Stimulated activated CD4-positive, alpha-beta T cell treated with anti-CD3 and anti-CD28 coated beads, Interleukin-15, amount 100 ng/mL, for 1 hour (primary cell): ENCODE measurements at places on chromosomes 12 and 14.

- no peak for DNase-seq
These were observed 22.9 kb upstream of the CTDSP2 start for GRCh38 chr12:57869298-57869926.

GRCh38 chr12:29614694-29615325 lies 117.3 kb upstream of the OVCH1 start:
- no peak for DNase-seq

- no peak for DNase-seq
These were observed 996 bp downstream of the REC8 start for GRCh38 chr14:24172871-24173281.

GRCh38 chr12:21849878-21850277 lies 75.4 kb upstream of the KCNJ8 start:
- DNase-seq: no peak

GRCh38 chr12:63792338-63792737 lies 12.6 kb downstream of the RXYLT1 start:
- no peak for DNase-seq

GRCh38 chr12:82709794-82710355 lies 23.2 kb downstream of the TMTC2 start:
- no peak for DNase-seq

DNA sequence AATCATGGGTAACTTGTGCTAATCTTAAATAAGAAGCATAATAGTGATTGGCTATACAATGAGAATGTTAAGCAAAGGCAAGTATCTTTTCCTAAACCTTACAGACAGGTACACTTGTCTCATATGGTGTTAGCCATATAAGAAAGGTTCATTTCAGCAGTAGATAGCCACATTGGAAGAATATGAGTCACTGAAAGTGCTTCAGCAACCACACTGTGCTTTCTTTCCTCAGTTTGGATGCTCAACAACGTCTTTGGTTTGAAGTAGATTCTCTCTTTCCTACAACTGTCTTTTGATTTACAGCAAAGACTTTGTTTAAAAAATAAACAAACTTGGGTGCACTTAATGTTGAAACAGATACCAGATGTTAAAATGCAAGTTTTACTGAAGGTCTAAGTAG lies 8.9 kb downstream of the DDHD1 start:
- no peak for DNase-seq
